ENCODE measurements at places on chromosomes 16 and 17. TPM values are rescaled to one million over a fixed set of nuclear protein-coding genes. Genes with fewer than 3 reads are reported as not detected.

The IGFALS gene
- total RNA-seq: 93.9 TPM

The SDR42E2 gene
- total RNA-seq: not detected

The PRR29 gene
- 0.18 TPM for total RNA-seq

The MIF4GD gene
- 7.7 TPM for total RNA-seq

The DNAH17 gene
- total RNA-seq: not detected

The NPIPA2 gene
- total RNA-seq: 0.45 TPM

The PYY gene
- total RNA-seq: not detected

The CCT6B gene
- total RNA-seq: 2.1 TPM

The ADAD2 gene
- total RNA-seq: not detected

The CCL16 gene
- total RNA-seq: 31.1 TPM

The CACNG5 gene
- total RNA-seq: not detected

The DYNLRB2 gene
- not detected for total RNA-seq

The GP1BA gene
- total RNA-seq: not detected

The CA4 gene
- 0.53 TPM for total RNA-seq

The TP53TG3 gene
- total RNA-seq: not detected

The NOB1 gene
- 13.8 TPM for total RNA-seq

The CCL8 gene
- not detected for total RNA-seq

The CCDC92B gene
- total RNA-seq: not detected

The NT5C gene
- total RNA-seq: 11.9 TPM

The CX3CL1 gene
- 13.8 TPM for total RNA-seq

The SCARF1 gene
- 12.5 TPM for total RNA-seq

The PRSS53 gene
- 4.4 TPM for total RNA-seq

The G6PC1 gene
- total RNA-seq: 440 TPM

The DNAI2 gene
- total RNA-seq: not detected

The KRT33A gene
- total RNA-seq: not detected

The HOXB5 gene
- total RNA-seq: 0.55 TPM

The HOXB6 gene
- 0.83 TPM for total RNA-seq

The PITPNM3 gene
- 1.8 TPM for total RNA-seq

The TNS4 gene
- total RNA-seq: 0.13 TPM

The C17orf50 gene
- not detected for total RNA-seq

The MYCBPAP gene
- not detected for total RNA-seq

The PKMYT1 gene
- total RNA-seq: 0.98 TPM

The HOXB1 gene
- total RNA-seq: not detected

The SLC16A13 gene
- 39.9 TPM for total RNA-seq

The CLEC10A gene
- total RNA-seq: 1.1 TPM

The CCL1 gene
- total RNA-seq: not detected

The ENGASE gene
- 47.9 TPM for total RNA-seq

The ATPAF2 gene
- total RNA-seq: 25.9 TPM

The DUS2 gene
- 7.6 TPM for total RNA-seq

The NOG gene
- total RNA-seq: 0.13 TPM

The MPP2 gene
- total RNA-seq: 0.10 TPM

The SLC5A2 gene
- 0.15 TPM for total RNA-seq

The MT1E gene
- 1,576 TPM for total RNA-seq

The ACSM2A gene
- total RNA-seq: 359 TPM

The KRTAP9-6 gene
- total RNA-seq: not detected

The HAP1 gene
- total RNA-seq: not detected

The CACNG1 gene
- not detected for total RNA-seq

The TEKT1 gene
- not detected for total RNA-seq

The CYBA gene
- total RNA-seq: 32.5 TPM

The KCNJ2 gene
- total RNA-seq: 0.50 TPM

The JPH3 gene
- total RNA-seq: not detected

The FOXN1 gene
- not detected for total RNA-seq

All from left lobe of liver (tissue), 2 donors.